ENCODE measurements at places on chromosomes 7 and 10.

- DNase-seq: no peak
Measured at GRCh38 chr10:7866176-7866575, 47.9 kb downstream of the TAF3 start.

DNA sequence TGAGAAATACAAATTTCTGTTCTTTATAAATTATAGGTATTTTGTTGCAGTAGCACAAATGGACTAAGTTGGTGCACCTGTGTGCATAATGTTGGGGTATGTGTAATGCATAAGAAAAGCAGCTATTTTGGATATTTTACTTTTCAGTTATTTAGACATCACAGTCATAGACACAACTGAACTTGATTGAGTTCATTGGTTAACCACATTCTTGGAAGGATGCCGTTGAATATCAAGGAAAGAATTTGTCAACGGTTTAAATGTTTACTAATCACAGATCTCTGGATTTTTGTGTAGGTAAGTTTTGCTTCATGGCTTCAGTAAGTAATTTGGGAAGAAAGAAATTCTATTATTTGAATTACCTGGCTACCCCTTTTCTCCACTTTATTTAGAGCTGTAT is 4.1 kb downstream of the OTUD1 start:
- DNase-seq: no peak

DNA sequence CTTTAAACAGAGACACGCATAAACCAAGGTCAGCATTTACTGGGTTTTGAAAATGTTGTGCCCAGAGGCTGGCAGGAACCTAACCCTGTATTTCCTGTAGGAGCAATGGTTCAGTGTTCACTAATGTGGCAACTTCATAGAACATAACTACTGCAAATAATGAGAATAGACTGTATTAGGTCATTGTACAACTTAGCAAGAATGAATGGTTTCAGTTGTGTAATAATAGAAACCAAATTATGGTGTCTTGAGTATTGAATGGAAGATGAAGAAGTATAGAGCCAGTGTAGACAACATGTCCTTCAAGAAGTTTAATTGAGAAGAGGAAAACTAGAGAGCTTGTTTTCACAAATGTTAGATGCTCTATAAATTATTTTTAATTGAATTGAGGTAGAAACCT is 172.5 kb downstream of the BUB3 start:
- DNase-seq: no peak

DNA sequence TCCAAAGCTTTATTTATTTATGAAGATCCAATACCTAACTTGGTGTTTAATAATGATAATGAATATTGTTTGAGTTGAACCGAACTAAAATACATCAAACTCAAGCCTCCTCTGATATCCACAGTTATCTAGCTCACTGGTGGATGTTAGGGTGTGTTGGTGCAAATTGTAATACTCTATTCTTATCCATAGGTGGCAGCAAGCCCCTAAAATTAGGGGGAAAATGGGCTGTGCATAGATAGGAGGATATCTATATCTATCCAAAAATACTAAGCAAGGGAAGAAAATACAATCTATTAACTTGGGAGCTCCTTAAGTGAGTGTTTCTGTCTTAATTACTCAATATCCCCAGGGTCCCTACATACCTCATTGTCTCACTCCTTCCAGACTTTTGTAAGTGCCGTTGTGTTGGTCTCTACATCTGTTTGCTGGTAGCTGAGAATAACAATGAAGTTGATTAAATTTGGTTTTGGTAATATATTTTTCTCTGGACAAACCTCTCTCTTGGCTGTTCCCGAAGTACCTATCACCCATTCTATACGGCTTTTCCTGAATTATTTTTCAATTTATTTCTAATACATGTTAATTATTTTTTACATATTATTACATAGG is 55.0 kb upstream of the VWDE start:
- no peak for DNase-seq

DNA sequence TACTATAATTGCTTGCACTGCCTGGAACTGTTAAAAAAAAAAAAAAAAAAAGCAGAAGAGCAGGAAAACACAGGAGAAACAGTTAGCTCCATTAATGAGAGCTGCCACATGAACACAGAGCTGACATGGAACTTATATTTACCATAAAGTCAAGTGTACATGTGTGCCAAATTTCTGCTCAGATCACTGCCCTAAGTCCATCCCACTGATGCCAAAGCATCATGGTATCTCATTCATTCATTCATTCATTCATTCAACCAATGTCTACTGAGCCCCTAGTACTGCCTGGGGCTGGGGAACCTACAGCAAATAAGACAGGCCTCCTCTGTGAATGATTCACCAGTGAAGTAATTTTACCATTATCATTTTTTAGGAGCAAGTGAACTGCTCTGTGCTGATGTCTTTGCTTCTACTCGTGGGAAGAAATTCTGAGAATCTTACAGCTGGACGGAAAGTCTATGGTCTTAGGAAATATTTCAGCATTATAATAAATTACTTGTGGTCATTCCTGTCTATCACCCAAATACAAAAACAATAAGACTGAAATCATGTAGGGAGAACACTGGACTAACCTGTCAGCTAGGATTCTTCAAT is 58.8 kb upstream of the ABLIM1 start:
- DNase-seq: no peak

DNA sequence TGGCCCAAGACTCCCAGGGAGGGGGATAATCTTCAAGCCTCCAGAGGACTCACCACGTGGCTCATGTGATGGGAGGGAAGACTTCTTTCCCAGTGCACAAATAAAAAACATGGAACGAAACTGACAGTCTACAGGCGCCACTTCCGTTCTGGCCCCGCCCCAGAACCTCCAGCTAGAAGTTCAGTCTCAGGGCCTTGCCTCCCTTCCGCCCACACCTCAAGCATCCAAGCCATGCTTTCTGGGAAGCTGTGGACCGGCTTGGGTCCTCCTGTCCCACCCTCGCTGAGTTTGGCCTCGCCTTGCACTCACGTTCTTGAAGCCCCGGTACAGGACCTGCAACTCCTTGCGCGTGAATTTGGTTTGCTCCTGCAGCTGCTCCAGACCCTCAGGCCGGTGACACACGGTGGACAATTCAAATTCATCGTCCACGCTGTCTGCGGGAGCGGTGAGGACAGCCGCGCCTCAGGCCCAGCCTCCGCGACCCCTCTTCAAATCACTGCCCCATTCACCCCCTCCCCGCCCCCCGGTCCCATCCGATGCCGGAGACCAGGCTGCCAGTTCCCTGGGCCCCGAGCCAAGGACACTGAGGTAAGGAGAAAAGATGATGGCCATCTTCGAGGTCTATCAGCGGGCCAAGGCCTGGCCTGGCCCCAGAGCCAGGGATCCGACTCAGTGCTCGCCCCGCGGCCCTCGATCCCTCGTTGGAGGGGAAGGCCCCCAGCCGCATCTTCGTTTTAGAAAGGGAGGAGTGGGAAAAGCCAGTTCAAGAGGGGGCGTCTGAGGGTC is 10.7 kb upstream of the OGA start:
- DNase-seq: no peak

GRCh38 chr10:69228151-69228550 is 8.0 kb downstream of the HKDC1 start:
- DNase-seq: no peak

- no peak for DNase-seq
Measured at GRCh38 chr7:19110776-19111175, 6.7 kb downstream of the TWIST1 start.

- DNase-seq: no peak
Measured at GRCh38 chr10:3570131-3570729, 214.8 kb downstream of the KLF6 start.

DNA sequence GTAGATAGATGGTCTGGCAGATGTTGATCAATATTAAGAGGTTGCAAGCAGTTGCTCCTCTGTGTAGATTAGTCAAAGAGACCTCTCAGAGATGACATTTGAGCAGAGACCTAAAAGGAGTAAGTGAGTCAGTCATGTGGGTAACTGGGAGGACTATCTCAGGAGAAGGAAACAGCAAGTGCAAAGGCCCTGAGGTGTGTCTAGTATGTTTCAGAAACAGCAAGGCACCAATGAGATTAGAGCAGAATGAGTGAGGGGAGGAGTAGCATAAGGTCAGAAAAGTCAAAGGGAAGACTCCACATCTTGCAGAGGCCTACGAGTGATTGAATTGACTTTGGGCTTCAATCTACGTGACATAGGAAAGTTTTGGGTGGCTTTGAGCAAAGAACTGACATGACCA is 89.8 kb upstream of the COL1A2 start:
- no peak for DNase-seq

DNA sequence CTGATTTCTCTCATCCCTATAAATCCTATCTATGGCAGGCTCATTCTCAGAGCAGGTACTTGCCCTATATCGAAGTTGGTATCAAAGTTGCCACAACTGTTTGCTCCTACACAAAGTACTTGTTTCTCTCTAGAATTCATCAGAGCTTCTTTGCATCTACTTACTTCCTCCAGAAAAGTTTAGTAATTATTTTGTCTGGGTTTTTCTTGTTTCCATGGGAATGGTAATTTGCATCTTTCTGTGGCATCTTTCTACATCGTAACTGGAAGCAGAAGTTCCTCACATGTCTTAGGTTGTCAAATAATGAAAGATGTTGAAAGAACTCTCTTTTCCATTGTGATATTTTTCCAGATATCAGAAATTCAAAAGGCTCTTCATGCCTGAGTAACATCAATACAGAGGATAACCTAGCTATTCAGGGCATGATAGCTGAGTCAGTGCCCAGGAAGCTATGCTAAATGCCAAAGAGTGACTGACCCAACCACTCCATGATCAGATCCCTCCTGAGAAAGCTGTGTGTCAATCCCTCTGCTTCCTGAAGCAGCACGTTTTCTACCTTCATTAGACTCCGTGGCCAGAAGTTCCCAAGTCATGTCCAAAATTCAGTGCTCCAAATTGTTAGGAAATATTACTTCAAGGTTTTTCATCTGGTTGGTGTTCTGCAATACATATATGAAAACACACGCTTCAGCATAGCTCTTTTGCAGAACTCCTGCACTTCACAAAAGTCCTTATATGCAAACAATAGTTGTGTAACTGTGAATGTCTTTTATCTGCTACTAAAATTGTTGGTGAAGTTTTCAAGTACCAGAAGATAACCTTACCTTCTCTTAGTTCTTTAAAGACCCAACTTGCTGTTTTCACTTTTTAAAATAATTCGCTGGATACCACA is 216.5 kb downstream of the VTI1A start:
- no peak for DNase-seq

DNA sequence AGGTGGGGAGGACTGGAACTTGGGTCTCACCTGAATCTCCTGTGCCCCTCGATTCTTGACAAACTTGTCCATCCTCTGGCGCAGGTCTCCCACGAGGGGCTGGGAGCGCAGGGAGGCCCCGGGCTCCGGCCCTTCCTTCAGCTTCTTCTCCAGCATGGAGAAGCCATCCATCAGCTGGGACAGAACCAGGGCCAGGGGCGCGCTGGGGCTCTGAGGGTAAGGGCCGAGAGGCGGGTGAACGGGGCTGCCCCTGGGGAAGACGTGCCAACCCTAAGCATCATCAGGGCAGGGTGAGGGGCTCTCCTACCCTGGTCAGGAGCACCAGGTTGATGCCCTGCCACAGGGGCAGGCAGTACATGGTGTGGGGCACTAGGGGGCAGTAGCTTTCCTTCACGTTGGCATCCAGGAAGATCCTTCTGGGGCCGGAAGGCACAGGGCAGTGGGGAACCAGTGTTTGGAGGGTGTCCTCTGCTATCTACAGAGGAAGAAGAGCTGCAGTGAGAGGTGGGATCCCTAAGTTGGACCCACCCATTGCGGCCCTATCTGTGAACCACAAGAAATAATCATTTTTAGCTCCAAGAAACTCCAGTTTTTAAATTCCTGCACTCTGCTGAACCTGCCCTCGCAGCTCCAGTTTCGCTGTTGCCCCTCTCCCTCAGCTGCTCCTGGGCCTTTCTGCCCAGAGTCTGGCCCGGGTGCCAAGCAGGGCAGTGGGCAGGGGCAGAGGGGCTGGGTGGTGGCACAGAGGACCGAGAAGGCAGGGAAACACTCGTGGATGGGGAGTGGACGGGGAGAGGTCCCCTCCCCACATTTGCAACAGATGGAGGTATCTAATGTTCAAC is 10.8 kb upstream of the PYROXD2 start:
- no peak for DNase-seq

DNA sequence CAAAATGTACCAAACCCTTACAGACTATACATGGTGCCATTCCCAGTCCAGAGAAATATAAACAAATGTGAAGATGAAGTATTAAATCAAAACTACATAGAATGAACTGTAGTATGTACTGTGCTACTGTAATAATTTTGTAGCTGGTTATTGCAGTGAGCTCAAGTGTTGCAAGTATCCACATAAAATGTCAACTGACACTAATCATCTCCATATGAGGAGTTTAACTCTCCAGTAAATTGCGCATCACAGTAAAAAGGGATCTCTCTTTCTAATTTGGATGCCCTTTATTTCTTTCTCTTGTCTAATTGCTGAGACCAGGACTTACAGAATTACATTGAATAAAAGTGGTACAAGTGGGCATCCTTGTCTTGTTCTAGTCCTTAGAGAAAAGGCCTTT is 165.5 kb downstream of the CPED1 start:
- no peak for DNase-seq

- DNase-seq: no peak
Measured at GRCh38 chr7:151652111-151652510, 132.4 kb upstream of the RHEB start.

GRCh38 chr10:132418527-132419416 is 21.8 kb downstream of the PWWP2B start:
- no peak for DNase-seq

GRCh38 chr10:68424454-68425014 is 17.5 kb upstream of the RUFY2 start:
- DNase-seq: no peak

DNA sequence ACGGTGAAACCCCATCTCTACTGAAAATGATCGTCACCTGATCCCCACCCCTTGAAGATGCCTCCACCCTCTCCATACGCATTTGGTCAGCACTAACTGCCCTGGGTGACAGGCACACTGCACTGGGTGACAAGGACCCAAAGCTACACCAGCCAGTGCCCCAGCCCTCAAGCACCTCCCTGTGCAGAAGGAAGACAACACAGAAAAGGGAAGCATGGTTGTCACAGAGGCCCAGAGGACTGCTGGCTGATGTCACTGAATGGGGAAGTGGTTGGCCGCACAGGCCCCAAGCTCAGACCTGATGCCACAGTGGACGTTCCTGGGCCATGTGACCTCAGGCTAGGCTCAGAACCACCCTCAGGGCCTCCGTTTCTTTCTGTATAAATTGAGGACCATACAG is 4.2 kb upstream of the PILRA start:
- DNase-seq: no peak

DNA sequence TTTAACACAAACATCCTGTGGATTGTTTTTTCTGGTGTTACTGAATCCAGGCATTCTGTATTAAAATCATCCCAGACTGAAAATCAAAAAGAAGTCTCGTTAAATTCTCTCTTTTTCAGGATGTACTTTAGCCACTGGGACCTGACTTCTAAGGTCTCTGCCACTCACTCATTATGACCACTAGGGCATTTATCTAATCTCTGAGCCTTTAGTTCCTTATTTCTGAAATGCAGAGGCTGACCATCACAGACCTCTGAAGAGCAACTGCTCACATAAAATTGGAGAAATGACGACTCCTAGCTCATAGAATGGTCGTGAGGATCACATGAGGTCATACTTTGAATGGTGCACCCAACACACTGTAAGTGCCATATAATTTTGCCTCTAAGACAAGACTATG is 63.2 kb downstream of the KCNMA1 start:
- no peak for DNase-seq

Data from stimulated activated CD4-positive, alpha-beta T cell treated with anti-CD3 and anti-CD28 coated beads, TNF-alpha, amount 100 ng/mL, for 48 hours (primary cell).